ENCODE measurements at places on chromosomes 1 and 21. TPM values are rescaled to one million over a fixed set of nuclear protein-coding genes. Genes with fewer than 3 reads are reported as not detected.

GJC2 gene
- 0.20 TPM for total RNA-seq

DNA sequence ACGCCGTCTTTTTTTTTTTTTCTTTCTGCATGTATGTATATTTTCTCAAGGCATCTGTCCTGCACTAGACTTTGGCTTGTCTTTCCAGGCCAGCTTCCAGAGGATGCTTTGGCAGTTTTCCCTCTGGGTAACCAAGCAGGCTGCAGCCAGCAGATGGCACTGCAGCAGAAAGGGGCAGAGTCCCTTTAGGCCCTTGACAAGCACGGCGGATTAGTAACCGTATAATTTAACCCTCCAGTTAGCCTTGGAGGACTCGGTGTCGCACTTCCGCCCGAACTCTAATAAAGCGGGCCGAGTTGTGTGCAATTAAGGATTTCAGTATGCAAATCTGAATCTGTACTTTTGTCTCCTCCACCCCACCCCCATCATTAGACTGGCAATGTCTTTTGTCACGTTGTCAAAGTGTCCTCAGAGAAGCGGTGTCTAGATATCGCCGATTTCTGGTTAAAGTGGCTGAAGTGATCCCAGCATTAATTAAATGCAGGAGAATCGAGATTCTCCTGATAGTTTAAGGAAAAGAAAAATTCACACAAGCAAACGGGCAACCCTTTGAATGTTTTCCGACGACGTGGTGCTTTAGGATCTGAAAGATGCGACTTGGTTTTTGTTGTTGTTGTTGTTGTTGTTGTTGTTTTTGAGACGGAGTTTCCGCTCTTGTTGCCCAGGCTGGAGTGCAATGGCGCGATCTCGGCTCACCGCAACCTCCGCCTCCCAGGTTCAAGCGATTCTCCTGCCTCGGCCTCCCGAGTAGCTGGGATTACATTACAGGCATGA, 1.1 kb upstream of the TMEM167B start:
- no peaks in the 10 kb centered on the region for H3K36me3 ChIP-seq
- H3K27me3 ChIP-seq = no peaks in the 10 kb centered on the region
- peaks cover 21% of the 10 kb centered on the region for H3K4me1 ChIP-seq
- DNase-seq = peak; percentile 85
- peak overlapping the region; percentile 91 for H3K4me3 ChIP-seq

GRCh38 chr1:22118291-22118992, 24.5 kb downstream of the WNT4 start:
- no peak overlapping the region for H3K27ac ChIP-seq
- H3K4me3 ChIP-seq = no peak overlapping the region
- H3K4me1 ChIP-seq = peaks cover 10% of the 10 kb centered on the region
- DNase-seq = no peak

LCE1E gene
- not detected for total RNA-seq

S100A2 gene
- not detected for total RNA-seq

DNA sequence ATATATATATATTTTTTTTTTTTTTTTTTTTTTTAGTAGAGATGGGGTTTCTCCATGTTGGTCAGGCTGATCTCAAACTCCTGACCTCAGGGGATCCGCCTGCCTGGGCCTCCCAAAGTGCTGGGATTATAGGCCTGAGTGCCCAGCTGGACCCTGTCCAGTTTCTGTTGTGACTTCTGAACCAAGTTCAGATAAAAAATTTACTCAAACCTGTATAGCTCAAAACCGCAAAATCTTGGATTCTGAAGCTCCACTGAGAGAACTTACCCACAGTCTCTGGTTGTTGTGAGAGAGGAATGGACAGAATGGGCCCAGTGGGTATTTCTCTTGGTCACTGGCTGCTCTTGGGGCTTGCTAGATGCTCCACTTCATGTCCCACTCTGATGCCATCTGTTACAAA, 76.4 kb downstream of the HS2ST1 start:
- no peak for DNase-seq
- H3K27ac ChIP-seq = no peak overlapping the region
- no peak overlapping the region for H3K4me3 ChIP-seq

DNA sequence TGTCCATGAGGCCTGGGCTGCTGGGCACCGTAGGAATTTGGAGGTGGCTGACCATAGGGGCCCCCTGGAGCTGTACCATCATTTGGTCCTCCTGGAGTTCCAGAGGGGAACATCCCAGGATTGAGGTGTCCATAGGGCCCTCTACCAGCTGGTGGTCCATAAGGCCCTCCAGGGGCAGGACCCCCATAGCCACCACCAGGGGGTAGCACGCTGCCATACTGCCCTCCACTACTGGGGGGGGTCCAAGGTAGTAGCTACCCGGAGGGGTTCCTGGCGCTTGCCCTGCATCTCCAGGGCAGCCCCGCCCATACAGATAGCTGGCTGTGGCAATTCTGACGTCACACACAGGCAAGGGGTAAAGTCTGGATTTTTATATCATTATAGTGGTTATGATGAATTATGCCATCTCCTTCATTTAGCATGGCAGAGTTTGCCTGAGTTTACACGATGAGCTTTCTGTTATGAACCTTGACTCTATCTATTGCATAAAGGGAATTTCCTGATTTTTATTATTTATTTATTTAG, 13.2 kb downstream of the MDM4 start:
- no peaks in the 10 kb centered on the region for H3K36me3 ChIP-seq
- no peaks in the 10 kb centered on the region for H3K27me3 ChIP-seq
- no peaks in the 10 kb centered on the region for H3K4me1 ChIP-seq
- H3K27ac ChIP-seq = no peak overlapping the region

DNA sequence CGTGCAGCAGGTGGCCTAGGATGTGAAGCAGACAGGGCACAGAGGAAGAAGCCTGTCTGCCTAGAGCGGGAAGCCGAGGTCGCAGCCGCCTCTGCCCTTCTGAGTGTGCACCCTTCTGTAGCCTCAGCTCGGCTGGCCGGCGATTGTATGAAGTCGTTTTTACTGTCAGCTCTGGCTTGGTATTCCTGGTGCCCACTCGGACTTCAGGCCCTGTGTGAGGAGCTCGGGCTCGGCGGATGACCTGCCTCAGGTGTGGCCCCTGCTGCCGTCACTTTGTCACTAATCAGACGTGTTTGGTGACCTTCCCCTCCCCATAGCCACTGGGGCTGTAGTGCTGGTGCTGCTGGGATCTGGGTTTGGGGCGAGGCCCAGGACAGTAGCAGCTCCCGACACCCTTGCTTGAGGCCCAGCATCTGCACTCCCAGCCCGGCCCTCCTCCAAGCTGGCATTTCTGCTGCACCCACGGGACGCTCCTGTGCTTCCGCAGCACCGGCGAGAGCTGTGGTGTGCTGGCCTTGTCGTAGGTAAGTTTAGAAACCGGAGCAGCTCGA, 18.1 kb downstream of the SLX9 start:
- peaks cover 22% of the 10 kb centered on the region for H3K4me1 ChIP-seq
- peak overlapping the region; percentile 78 for H3K27ac ChIP-seq
- H3K36me3 ChIP-seq = no peaks in the 10 kb centered on the region
- no peak for DNase-seq
- H3K27me3 ChIP-seq = no peaks in the 10 kb centered on the region
- H3K4me3 ChIP-seq = no peak overlapping the region

- H3K27me3 ChIP-seq = peaks cover 14% of the 10 kb centered on the region
- H3K36me3 ChIP-seq = no peaks in the 10 kb centered on the region
- H3K4me1 ChIP-seq = no peaks in the 10 kb centered on the region
- no peak for DNase-seq
- no peak overlapping the region for H3K27ac ChIP-seq
Observed at GRCh38 chr1:11596295-11596694, 57.9 kb downstream of the FBXO2 start.

- no peaks in the 10 kb centered on the region for H3K27me3 ChIP-seq
- H3K36me3 ChIP-seq = no peaks in the 10 kb centered on the region
- no peak for DNase-seq
Observed at GRCh38 chr1:220841293-220841692, 38.0 kb upstream of the HLX start.

- no peak for DNase-seq
- H3K4me3 ChIP-seq = no peak overlapping the region
- H3K36me3 ChIP-seq = no peaks in the 10 kb centered on the region
- no peaks in the 10 kb centered on the region for H3K27me3 ChIP-seq
Observed at GRCh38 chr1:99133756-99134500, 129.3 kb upstream of the PLPPR5 start.
